ENCODE measurements at places on chromosomes 3 and 15.

- DNase-seq = no peak
Measured at GRCh38 chr15:77402740-77403379, 17.0 kb downstream of the PEAK1 start.

DNA sequence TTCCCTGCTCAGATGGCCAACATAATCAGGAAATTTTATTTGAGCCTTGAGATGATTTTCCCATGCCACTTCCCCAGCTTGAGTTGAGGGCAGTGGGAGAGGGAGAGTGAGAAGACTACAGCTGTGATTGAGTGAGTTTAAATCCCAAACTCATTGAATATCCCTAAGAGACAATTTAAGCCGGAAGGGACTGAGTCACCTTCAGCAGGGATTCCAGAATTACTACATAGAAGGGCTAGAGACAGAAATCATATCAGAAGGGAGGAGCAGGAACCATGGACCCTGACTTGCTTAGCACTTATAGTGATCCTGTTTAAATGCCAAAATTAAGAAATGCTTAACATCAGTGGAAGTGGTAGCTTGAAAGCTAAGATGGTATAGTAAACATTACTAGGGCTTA, 312.2 kb upstream of the SLCO3A1 start:
- DNase-seq = no peak

GRCh38 chr15:80957556-80957955, 32.1 kb downstream of the MESD start:
- no peak for DNase-seq

DNA sequence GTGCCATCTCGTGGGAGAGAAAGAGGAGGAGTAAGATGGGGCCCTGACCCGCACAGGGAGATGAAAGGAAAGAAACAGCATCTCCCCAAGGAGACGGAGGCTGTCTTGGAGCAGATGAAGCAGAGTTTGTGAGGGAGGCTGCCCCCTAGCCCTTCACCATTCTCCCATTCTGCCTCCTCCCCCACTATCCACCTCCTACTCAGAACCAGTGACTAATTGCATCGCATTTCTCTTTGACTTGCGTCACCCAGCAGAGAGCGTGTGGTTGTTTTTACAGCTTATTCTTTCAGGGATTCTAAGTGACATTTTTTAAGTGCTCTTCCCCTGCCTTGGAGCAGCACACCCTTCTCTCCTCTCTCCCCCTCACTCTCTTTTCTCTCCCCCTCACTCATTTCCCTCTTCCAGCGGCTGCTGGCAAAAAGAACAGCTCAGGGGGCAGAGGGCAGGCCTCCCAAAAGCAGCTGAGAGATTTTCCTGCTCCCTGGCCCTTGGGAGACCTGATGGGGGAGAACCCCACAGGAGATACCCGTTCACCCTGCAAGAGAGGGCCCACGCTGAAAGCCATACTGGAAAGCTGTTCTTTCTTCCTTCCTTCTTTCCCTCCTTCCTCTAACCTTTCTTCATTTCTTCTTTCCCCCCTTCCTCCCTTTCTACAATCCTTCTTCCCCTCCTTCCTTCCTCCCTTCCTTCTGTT, 91.8 kb downstream of the MRPL46 start:
- DNase-seq = no peak

GRCh38 chr15:100947760-100948429, 28.7 kb downstream of the LRRK1 start:
- DNase-seq = no peak

DNA sequence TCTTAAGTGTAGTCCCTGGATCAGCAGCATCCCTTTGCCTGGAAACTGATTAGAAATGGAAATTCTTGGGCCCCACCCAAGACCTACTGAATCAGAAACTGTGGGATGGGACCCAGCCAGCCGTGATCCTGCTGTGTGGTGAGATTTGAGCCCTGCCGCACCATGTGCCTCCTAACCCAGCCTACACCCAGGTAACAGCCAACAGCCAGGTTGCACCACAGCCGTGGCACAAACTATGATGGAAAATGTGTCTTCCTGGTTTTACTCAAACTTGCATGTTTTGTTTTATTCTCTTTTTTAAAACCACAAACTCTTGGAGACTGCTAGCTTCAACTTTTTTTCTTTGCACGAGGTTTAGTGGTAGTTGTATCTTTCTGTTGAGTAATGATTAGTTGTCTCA, 2.6 kb downstream of the LIMD1 start:
- DNase-seq = no peak

- no peak for DNase-seq
Measured at GRCh38 chr3:195410546-195410945, 32.3 kb downstream of the ACAP2 start.

DNA sequence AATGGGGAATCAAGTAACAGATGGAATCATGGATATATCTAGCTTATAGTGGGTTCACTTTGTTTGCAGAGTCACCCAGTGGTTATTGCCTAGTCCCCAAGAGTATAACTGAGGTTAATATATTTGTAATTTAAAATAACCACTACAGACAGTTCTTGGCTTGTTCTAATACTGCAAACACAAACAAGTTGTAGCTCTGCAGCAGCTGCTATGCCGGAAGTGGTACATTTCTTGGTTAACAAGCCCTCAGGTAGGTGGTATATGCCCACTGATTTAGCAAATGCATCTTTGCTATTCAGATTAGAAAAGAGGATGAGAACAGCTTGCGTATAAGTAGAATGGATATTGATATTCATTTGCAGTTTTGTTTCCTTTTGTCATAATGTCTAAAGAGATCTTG, 984.2 kb downstream of the SQOR start:
- no peak for DNase-seq

GRCh38 chr3:169146866-169147237, 516.7 kb downstream of the MECOM start:
- no peak for DNase-seq

DNA sequence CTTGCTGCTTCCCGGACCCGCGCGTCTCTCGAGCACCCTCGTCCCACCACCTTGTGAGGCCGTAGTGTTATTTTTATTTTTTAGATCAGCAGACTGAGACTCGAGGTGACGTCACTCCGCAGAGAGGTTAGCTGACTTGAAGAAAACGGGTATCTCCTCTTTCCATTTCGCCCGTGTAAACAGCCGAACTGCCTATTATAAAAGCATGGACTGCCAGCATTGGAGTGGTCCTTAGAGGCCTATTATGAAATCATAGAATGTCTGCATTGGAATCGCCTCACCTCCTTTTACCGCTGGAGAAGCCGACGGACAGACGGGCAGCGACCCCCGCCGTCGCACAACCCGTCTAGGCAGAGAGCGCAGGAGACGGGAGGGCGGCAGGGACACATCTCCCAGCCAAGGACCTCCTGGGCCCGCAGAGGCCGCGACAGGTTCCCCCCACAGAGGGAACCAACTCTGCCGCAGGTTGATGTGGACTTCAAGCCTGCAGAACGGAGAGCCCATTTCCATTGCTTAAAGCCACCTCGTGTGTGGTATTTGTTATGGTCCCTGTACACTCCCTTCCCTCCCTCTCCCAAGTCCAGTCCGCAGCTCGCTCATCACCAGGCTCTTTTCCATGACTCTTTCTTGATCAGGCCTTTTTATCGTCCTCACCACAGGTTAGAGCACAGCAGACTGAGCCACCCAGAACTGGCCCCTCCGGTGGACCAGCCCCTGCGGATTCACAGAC, 540 bp upstream of the PPP1R2 start:
- no peak for DNase-seq

GRCh38 chr3:124851136-124851535, 36.0 kb downstream of the ITGB5 start:
- DNase-seq = no peak

DNA sequence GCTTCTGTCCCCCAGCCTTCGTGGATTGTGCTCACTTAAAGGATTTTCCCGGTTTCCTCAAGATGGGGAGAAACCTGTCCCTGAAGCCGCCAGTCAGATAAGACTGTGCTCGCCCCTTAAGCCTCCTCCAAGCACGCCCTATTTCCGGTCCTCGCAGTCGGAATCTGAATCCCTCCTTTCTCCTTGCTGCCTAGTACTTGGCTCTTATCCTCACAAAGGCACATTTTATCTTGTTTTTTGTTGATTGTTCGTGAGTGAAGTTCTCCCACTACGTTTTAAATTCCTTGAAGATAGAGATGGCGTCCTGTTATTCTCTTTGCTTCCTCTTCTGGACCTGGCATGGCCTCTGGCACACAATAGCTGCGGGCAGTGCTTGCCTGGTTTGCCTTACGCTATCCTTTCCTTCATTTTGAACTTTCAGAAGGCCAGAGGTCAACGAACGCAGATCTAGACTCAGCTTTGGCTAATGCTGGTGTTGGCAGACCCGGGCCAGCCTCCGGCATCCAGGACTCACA, 1.7 kb downstream of the CLDN11 start:
- DNase-seq = no peak

GRCh38 chr3:107892955-107893624, 197.7 kb downstream of the CD47 start:
- no peak for DNase-seq

DNA sequence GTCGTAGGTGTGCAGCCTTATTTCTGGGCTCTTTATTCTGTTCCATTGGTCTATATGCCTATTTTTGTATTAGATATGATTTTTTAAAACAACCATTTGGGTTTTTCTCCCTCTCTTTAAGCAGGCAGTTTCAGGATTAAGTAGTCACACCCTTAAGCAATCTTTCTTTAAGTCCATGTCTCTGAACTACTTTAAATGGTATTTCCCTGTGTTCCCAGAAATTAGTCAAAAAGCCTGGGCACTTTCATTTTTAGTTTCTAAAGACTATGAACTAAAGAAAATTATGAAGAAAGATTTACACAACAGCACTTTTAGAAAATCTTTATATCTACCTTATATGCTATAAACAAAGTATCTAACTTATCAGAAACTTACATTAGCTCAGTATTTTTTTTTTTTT, 110.3 kb downstream of the FAIM start:
- no peak for DNase-seq

- DNase-seq = no peak
Measured at GRCh38 chr15:52717924-52718323, 38.7 kb upstream of the ATOSA start.

DNA sequence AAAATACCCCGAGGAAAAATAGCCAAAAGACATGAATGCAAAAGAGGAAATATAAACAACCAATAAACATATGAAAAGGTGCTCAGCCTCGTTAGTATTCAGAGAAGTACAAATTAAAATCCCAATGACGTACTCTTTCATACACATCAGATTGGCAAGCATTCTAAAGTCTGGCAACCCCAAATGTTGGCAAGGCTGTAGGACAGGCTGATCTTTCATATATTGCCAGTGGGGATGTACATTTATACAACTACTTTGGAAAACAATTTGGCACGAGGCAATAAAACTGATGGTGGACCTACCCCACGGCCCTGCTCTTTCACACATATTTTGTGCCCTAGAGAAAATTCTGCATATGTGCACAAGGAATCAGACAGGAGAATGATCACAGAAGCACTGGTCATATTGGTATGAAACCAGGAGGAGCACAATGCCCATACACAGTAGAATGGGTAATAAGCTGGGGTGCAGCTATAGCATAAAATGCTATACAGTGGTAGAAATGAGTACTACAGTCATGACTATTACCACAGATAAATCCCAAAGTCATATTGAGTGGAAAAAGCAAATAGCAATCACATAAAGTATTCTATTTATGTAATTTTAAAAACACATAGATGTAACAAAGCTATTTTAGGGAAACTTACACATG, 176.0 kb upstream of the SLC24A5 start:
- DNase-seq = no peak

GRCh38 chr3:68059628-68060152, 405.3 kb upstream of the SUCLG2 start:
- no peak for DNase-seq

DNA sequence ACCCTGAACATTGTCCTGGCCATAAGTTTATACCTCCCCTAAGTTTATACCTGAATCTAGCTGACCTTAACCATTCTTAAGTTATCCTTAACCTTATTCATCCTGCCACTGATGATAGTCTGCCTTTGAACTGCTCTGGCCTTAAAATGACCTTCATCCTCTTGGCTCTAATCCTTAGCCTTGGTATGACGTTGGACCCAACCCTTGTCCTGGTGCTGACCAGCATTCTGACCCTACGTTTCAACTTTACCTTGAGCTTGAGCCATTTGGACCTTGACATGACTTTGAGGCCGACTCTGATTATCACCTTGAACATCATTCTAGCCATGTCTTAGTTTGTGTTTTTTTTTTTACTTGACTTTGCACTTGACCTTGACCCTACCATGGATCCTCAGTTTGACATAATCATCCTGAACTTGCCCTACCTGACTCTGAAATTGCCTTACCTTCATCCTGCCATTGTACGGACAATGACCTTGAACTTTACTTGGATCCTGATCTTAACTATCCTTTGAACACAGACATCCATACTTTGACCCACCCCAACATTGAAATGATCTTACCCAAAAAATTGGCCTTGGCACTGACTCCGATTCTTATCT, 61.1 kb upstream of the ACAD9 start:
- no peak for DNase-seq

DNA sequence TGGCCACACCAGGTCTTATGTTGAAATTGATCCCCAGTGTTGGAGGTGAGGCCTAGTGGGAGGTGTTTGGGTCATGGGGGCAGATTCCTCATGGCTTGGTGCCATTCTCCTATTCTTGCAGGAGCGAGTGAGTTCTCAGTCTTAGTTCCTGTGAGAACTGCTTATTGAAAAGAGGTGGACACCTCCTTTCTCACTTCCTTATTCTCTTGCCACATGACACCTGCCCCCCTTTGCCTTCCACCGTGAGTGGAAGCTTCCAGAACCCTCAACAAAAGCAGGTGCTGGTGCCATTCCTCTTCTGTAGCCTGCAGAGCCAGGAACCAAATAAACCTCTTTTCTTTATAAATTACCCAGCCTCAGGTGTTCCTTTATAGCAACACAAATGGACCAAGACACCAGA, 318.1 kb upstream of the MCTP2 start:
- no peak for DNase-seq

DNA sequence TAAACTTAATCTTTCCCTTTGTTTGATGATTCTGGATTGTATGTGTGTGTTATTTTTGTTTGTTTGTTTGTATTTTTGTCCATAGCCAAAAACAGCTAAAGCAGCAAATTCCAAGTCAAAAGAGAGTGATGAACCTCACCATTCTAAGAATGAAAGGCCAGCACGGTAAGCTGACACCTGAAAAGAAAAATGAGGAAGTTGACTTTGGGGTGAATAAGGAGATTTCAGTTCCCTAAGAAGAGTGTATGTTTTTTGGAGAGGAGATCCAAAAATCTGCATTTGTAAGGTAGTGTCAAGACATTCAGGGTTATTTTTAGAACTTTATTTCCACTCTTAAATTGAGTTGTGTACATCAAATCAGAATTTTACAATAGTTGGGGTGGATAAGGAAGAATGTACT, 52.3 kb upstream of the UTS2B start:
- no peak for DNase-seq

GRCh38 chr15:29345549-29346525, 76.2 kb upstream of the NSMCE3 start:
- no peak for DNase-seq

GRCh38 chr15:27725731-27726130, 373.4 kb downstream of the OCA2 start:
- DNase-seq = no peak

DNA sequence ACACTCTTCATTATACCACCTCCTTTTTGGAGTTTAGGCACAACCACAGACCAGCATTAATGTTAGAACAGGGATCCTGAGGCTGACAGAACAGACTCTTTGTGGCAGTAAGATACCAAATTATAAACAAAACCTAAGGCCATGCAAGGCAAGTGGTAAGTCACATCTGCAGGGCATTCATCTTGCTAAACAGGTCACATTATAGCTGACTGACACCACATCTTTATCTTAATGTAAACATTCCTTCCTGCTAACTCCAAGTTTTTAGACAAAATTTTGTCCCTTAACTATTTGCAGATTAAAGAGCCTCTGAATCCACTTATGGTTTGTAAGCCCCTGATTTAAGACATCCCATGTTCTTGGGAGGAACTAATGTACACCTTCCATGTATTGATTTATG, 500.6 kb downstream of the PYDC2 start:
- no peak for DNase-seq

GRCh38 chr15:93143186-93143585, 54.2 kb upstream of the RGMA start:
- no peak for DNase-seq
